ENCODE measurements at places on chromosomes 5 and 9.

DNA sequence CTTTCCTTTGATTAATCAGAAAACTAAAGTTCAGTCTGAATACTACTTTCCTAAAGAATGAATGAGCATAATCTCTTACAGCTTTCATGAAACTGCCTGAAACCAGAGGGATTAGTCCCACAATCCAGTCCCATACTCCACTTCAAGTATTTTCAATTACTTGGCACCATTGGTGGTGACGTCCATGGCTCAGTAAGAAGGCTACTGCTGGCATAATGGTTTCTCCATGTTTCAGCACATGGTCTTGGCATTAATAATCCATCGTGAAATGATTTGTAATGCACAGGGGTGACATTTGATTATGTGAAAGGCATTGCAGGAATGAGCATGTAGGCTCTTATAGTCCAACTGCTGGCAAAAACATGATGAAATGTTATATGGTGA is 23.4 kb downstream of the LIX1 start:
- DNase-seq, result no peak

DNA sequence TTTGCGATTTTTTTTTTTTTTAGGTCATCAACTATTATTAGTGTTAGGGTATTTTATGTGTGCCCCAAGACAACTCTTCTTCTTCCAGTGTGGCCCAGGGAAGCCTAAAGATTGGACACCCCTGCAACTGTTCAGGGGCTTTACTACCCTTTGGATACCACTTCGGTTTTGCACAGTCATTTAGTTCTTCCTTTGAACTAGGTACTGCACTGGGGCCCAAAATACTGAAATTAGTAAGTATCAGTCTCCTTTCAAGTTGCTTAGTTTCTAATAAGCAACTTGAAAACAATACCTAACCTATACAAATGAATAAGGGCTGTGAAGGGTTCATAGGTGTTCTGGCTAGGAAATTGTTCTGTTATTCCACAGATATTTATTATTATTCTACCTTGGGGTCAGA is 45.3 kb downstream of the CWC27 start:
- DNase-seq, result no peak

GRCh38 chr9:108903420-108904103 is 30.4 kb downstream of the ELP1 start:
- DNase-seq, result no peak

DNA sequence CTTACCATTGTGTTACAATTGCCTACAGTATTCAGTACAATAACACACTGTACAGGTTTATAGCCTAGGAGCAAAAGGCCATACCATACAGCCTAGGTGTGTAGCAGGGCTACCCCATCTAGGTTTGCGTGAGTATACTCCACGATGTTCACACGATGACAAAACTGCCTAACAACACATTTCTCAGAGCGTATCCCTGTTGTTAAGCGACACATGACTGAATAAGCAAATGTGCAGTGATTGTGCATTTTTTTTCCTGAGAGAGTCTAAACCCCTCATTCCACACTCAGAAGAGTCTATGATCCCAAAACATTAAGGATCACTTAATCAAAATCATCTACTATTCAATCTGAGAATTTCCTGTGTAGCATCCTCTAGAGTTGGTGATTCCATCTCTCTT is 68.4 kb upstream of the GABRP start:
- no peak for DNase-seq

DNA sequence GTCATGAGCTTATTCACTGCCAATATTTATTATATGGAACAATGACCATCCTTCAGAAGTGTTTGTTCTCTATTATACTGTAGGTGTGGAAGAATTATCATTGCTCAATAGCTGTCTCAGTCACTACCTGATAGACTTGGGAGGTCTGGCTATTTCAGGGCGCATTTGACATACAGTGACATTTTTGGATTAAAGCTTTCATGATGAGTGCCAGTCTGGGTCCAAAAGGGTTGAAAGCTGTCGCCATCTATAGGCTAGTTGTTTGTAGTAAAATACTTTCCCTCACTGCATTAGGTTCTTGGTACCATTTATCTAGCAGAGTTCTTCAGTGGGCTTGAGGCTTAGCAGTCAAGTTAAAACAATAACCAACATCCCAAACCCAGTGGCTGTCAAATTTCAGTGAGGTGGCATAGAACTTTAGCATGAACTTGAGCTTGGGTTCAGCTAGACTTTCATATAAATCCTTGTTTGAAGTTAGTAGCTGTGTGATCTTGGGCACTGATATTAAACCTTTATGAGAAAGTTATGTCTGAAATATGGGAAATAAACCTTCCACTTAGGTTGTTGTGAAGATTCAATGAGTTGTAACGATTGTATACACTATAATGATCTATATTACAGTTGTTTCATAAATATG is 110.5 kb upstream of the CDKN2B start:
- peak; percentile 64 for DNase-seq

- DNase-seq, result no peak
Observed at GRCh38 chr5:138884554-138884953, 9.4 kb upstream of the LRRTM2 start.

- DNase-seq, result no peak
Observed at GRCh38 chr5:127186657-127187056, 103.9 kb upstream of the MEGF10 start.

DNA sequence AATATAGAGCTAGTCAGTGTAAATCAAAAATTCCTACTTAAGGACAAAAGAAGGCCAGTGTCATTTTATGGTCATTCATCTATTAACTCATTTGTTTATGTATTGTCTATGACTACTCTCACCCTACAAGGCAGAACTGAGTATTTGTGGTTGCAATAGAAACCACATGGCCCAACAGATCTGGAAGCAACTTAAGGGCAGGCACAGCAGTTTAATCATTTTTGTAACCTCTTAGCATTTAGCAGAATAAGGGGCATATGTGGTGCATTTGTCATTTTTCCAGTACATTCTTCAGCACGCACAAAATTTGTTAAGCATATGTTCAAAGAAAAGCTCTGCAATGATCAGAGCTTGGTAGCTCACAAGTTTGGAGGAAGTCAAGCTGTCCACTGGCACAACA is 1.1 kb downstream of the FKBP15 start:
- DNase-seq, result no peak

DNA sequence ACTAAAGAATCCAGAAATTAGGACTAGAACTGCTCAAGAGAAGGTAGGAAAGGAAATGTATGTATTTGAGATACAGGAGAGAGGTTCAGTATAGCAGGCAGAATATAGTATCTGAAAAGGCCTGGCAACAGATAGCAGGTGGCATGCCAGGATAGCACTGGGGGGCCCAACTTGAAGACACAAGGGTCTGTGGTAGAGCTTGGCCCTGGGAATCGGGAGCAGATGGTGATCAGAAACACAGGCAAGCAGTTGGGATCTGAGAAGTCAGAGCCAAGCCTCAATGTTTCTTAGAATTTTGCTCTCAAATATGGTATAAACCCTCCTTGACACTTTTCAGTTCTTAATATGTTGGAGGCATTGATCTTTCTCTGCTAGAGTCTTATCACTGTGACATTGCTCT is 499.8 kb upstream of the CD180 start:
- DNase-seq, result no peak

DNA sequence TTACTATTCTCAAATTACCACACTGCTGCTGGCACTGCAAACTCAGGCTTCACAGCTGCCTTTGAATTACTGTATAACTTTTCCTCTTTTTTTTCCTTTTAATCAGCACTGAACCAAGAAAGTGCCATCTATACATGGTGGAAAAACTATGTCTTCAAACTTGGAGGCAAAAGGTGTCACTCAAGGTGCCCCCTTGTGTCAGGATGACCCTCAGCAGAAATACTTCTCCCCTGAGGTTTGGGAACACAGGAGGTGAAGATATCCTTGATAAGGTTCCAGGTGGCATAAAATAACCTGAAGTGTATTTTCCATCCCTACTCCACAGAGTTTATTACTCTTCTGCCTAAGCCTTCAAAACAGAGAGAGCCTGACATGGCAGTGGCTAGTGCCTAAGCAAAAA is 14.5 kb downstream of the FRMD3 start:
- no peak for DNase-seq

- DNase-seq, result peak; percentile 89
Observed at GRCh38 chr9:14428781-14429230, 114.9 kb upstream of the NFIB start.

GRCh38 chr5:155064580-155064979 is 51.0 kb downstream of the KIF4B start:
- no peak for DNase-seq

DNA sequence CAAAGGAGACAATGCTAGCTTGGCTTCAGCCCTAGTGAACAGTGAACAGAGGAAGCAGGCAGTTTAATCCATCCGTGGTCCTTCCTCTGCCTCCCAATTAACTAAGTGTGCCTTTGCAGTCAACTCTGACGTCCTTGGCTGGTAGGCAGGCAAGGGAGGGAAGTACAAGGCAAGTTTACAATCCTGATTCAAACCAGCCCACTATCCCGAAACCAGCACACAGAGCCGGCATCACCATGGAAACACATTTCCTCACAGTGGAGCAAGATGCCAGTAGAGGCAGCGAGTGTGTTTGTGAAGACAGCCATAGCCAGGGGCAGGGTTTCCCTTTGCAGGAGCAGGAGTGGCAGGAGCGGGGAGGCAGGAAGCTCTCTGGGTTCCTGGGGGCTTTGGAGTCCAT is 73.9 kb downstream of the GOLPH3 start:
- peak; percentile 78 for DNase-seq

DNA sequence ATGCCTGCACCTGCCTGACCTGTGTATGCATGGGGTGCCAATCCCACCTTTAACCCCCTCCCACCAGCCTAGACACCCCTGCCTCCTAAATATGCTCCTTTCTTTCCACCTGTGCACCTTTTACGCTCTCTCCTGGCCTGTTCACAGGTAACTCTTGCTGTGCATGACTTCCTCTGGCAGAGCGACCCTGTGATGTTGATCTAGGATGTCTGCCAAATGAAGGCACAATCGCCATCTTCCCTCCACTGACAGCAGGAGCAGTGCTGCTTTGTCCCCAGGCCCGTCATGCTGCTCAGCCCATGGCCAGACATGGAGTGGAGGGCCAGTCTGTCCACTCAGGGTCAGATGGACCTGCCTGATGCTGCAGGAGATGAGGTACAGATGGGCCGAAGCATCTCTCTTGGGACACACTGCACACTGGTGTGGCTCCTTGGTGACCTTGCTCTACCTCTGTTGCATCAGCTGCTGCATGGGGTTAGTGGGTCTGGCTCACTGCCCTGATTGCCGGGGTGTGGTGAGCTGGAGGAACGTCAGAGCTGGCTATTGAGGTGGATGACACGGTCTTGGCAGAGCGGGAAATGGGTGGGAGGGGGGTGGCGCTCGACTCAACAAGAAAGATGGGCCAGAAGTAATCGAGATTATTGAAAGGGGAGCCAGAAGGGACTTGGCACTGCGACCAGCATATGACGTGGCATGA is 101.7 kb upstream of the PITX1 start:
- DNase-seq, result no peak

GRCh38 chr5:16457451-16457850 is 8.1 kb downstream of the ZNF622 start:
- no peak for DNase-seq

DNA sequence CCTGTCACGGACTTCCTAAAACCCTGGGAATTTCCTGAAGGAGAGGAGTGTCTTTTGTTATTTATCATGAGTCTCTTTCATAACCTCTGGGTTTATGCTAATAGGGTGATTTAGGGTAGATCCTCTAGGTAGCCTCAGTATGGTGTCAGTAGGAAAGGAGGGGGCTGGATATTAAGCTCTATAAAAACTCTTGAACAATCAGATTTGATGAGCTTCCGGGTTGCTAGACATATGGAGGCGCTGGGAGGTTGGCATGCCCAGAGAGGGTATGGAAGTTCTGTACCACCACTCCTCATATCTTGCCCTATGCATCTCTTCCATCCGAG is 15.6 kb upstream of the PTBP3 start:
- no peak for DNase-seq

DNA sequence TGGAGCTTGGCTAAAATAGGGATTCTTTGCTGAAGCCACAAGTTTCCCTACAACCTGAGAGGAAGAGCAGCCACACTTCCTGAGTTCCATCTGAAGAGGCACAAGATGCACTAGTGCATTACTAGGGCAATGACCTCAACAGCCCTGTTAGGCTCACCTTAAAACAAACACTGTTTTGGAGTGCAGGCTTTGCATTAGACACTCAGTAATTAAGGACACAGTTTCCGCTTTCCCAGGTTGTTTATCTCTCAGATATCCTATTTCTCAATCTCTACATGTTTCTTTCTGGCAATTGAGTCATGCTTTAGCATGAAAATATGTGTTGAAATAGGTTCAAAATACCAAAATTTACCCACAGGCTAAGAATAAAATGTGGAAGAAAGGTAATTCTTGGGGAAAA is 34.2 kb downstream of the EMB start:
- no peak for DNase-seq

DNA sequence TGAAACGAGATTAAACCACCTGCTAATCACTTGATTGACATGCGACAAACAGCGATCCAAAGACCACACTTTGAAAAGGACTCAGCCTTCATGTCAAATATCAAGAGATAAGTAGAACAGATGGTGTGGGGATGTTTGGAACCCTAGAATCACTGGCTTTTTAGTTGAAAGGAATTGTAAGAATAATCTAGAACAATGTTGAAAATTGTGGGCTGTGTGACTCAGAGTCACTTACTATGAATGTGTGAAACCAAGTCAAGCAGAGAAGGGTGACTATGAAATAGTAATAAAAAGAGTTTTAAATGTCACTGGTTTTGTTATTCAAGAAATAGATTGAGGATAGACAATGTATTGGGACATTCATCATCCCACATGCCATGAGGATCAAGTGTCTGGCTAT is 14.1 kb upstream of the C1QTNF3 start:
- DNase-seq, result no peak

Measured in dermis blood vessel endothelial cell (primary cell).